NCI-H526 (cell line): ENCODE measurements at places on chromosomes 7 and 10.
A peak's percentile ranks its signal among the peaks of the same experiment; 100 is the strongest.

GRCh38 chr10:4532467-4532866, 293.5 kb upstream of the AKR1E2 start:
- no peak for DNase-seq

DNA sequence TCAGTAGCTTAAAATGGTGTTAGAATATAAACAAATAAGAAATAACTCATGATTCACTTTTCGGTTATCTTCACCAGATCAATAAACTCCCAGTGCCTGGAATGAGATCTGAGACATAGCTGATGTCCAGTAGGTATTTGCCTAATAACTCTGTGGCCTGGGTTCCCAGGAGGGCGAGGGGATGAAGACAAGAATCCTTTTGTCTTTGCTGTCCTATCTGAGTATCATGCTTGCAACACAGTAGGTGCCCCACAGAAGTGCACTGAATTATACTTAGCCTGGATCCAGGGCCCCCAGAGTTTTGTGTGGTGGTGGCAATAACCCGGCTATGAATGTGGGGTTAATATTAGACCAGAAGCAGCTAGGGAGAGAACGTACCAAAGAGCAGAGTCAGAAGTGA, 350.1 kb upstream of the AOAH start:
- DNase-seq, result peak; percentile 87

- DNase-seq, result no peak
These were observed 6.9 kb downstream of the PILRA start for GRCh38 chr7:100380196-100380595.

GRCh38 chr7:22586786-22587140, 86.8 kb upstream of the STEAP1B start:
- DNase-seq, result no peak

GRCh38 chr7:138710536-138711385, 9.6 kb upstream of the SVOPL start:
- no peak for DNase-seq

- DNase-seq, result no peak
These were observed 109.5 kb downstream of the GFRA1 start for GRCh38 chr10:116163333-116164131.

GRCh38 chr10:110162741-110163145, 44.7 kb upstream of the MXI1 start:
- DNase-seq, result no peak

GRCh38 chr10:103884681-103885139, 29.3 kb upstream of the SH3PXD2A start:
- DNase-seq, result peak; percentile 5

- DNase-seq, result no peak
These were observed 1160.9 kb upstream of the LRRN3 start for GRCh38 chr7:109930049-109930448.

GRCh38 chr7:133491201-133491691, 238.4 kb downstream of the EXOC4 start:
- DNase-seq, result peak; percentile 93

GRCh38 chr7:104156842-104157277, 51.0 kb downstream of the ORC5 start:
- DNase-seq, result peak; percentile 28

DNA sequence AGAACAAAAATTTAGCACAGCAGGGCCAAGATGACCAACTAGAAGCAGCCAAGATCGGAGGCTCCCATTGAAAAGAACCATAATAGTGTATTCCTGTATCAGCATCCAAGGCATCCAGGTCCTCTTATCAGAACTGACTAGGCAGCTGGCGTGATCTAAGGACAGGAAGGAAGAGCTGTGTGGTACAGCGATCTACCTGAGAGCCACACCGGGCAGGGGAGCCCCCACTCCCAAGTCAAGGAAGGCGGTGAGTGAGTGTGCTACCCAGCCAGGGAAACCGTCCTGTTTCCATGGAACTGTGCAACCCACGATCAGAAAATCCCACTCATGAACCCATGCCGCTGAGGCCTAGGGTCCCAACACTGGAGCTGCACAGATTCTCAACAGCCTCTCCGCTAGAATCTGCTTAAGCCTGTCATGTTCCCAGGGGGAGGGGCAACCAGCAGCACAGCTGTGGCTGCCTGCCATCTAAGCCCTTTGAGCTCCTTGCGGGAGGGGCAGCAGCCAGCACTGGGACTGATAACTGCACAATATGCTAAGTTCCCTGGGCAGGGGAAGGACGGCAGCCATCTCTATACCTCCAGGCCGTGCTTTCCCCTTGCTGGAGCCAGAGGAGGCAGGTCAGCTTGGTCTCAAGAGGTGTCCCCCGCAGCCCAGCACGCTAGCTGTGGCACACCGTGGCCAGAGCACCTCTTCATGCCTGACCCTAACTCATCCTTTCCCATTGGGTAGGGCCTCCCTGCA, 213.0 kb upstream of the SMIM30 start:
- peak; percentile 4 for DNase-seq

GRCh38 chr7:69700331-69700730, 102.1 kb downstream of the AUTS2 start:
- no peak for DNase-seq

DNA sequence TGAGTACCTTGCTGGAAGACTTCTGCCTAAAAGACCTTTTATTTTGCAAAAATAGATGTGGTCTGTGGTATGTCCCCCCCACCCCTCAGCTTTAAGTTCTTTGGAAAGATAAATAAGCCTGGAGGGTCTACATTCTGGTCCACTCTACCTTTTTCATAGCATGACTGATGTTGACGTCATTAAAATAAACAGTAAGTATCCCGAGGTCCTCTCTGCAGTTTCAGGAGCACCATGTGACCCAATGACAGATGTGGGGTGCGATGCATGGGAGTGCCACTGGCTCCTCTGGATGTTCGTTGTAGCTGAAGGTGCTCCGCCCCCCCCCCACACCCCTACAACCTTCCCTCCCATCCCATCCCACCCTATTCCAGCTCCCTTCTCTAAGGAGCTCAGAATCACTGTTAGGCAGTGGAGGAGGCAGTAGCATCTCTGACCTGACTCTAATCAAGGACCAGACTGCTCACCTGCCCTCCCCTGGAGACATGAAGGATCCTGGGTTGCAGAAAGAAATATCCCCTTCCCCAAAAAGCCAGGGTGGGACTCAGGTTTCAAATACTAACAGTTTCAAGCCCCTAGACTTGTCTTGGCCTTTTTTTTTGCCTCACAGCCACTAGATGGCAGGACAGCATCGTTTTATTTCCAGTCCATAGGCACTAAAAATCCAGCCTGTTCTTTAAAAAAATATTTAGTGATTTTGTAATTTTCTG, 25.1 kb downstream of the CASP7 start:
- peak; percentile 55 for DNase-seq

DNA sequence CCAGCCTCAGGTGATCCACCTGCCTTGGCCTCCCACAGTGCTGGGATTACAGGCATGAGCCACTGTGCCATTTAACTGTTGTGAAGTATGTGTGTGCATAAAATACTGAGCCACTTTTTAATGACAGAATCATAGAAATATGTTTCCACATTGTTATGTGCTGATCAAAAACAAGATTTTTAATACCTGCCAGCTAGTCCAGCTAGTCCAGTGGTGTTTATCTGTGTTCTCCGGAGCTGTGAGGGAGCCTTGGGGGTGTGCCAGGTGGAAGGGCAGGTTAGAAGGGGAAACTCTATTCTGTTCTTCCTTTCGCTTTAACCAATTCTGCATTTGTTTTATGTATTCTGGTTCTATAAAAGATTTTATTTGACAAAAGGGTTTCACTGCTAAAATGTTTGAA, 7.0 kb downstream of the FAM221A start:
- DNase-seq, result no peak

GRCh38 chr10:18261063-18261610, 120.9 kb downstream of the CACNB2 start:
- no peak for DNase-seq

GRCh38 chr7:28245123-28245878, 64.7 kb upstream of the JAZF1 start:
- DNase-seq, result no peak
